HuH-7.5 (cell line): ENCODE measurements at places on chromosomes 3 and 15.

GRCh38 chr3:53707222-53707621 is 139.0 kb downstream of the CHDH start:
- DNase-seq: no peak

DNA sequence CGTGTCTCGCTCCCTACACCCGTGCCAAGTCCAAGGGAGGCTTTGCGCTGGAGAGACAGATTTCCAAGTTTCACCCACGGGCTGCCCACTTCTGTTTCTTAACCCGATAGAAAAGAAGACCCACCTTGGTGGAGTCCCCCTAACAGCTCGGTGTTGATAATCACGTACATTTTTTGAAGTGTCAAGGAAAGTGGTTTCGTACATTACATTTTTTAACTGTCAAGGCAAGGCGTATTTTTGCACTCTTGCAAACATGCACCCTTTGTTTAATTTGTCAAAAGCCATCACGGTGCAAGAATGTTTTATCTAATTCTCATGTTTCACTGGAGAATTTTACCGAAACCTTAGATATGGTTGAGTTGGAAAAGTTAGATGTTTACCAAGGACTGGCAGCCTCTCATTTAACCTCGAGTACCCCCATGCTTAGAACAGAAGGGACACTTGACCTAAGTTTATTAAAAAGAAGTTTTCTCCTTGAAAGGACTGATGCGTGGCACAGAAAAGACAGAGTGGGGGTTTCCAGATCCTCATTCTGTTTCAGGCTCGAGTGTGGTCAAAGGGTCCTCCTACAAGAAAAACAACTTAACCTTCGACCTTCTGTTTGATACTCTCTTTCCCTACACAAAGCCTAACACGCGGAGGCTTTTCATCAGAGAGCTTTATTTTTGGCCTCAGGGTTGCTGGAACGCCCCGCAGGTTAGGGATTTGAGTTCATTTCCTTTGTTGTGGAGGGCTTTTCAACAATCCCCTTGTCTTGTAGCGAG is 882 bp downstream of the GXYLT2 start:
- DNase-seq: no peak

DNA sequence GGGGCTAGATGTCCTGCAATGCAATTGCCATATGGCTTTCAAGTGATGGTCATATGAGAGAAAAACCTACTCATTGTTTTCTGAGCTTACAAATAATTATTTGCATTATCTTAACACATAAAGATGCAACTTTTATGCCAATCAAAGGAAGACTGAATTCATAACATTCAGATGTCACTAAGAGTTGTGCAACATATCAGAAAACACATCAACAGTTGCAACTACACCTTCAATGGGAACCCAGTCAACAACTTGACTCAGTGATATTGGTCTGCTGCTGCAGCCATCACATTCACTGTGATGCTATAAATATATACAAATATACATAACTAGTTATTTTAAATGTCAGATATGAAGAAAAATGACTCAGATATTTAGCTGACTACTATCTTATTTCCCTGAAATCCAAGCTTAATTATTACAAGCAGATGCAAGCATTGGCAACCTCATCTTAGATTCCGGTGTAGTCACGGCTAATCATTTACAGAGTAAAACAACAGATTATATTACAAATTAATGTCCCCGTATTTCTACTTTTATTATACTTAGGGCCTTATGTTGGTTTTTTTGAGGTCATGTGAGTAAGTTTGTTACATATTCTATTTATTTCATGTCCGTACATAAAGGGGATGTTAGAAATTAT is 23.7 kb downstream of the CNTN3 start:
- DNase-seq: no peak

GRCh38 chr15:77371850-77372563 is 47.9 kb downstream of the PEAK1 start:
- no peak for DNase-seq

GRCh38 chr3:4029135-4029534 is 229.9 kb downstream of the LRRN1 start:
- no peak for DNase-seq

DNA sequence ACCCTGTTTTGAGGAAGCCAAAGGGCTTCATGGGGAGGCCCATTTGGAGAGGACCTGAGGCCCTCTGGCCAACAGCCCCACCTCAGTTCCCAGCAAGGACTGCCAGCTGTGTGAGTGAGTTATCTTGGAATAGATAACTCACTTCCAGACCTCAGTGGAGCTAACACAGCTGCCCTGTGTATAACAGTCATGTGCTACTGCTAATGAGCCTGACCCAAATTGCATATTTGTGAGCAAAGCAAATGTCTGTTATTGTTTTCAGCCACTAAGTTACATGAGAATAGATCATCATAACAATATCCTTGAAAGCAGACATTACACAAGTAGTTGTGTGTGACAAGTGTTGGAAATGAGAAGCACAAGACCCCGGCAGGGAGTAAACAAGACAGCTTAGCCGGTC is 355.8 kb downstream of the MCTP2 start:
- DNase-seq: no peak

DNA sequence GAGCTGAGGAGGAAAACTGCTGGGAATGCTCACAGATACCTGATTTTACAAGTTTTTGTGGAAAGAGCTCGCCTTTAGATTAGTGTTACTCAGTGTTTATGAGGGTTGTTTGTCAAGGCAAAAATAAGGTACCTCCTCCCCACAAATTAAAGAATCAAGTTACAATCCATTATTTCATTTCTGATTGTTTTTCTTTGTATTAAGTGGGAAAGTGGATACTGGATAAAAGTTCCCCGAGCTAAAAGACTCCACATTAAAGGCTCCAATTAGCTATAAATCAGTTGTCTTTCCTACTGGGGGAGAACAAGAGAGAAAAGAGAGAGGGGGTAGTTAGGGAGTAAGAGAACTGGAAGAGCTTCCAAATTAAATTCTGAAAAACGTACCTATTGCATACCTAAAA is 1.9 kb downstream of the ALDH1A2 start:
- DNase-seq: no peak

- DNase-seq: no peak
Observed at GRCh38 chr3:42430781-42431532, 20.5 kb upstream of the LYZL4 start.

GRCh38 chr3:130276203-130276803 is 69.2 kb upstream of the COL6A5 start:
- peak; percentile 46 for DNase-seq

GRCh38 chr3:58646503-58646902 is 20.1 kb downstream of the FAM3D start:
- DNase-seq: no peak

DNA sequence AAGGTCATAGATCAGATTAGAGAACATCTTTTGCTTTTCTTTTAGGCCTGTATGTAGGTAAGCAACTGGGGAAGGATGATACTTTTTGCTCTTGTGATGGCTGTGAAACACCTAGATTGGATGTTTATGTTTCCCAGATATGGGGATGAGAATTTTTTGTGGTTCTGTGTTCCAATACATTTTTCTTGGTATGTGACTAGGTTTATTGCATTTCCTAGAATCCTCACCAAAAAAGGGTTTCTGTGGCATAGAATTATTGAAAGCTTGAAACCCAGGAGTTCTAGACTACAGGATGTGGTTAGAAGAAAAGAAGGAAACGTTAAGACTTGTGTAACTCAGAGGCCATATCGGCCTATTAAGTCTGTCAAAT is 25.8 kb downstream of the OXNAD1 start:
- no peak for DNase-seq

DNA sequence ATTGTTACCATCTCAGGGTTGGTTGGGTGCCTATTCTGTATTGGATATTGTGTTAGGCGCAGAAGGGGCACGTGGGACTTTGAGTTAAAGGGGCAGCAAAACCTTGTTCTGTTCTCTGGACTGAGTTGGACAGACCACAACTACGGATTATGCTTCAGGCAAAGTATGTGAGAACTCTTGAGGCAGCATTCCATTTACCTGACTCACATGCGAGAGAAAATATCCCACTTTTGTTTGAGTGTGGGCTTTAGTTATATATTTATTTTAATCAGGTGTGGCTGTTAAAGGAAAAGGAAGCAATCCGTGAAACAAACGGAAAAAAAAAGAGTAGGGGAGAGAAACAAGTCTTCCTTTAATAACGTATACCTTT is 627 bp upstream of the PLS1 start:
- DNase-seq: no peak

- no peak for DNase-seq
Observed at GRCh38 chr3:184595726-184596125, 34.1 kb downstream of the EPHB3 start.

DNA sequence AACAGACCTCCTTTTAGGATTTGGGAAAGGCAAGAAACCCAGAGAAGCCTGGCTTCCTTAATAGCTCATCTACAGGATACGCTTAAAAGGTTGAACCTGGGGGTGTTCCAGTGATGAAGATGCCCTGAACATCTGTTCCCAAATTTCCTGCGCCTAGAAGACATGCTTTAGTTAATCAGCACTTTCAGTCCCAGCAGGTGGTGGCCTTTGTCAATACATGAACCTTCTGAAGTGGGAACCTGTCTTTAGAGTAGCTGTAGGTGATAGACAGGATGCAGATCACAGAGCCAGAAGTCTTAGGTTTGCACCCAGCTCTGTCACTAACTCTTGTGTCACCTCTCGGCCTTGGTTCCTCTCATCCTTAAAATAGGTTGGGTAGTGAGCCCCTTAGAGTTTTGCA is 149.7 kb upstream of the SYNPR start:
- no peak for DNase-seq

GRCh38 chr3:37858742-37859141 is 2.9 kb upstream of the CTDSPL start:
- no peak for DNase-seq

GRCh38 chr15:63104727-63105126 is 16.9 kb upstream of the LACTB start:
- no peak for DNase-seq
